ENCODE measurements at places on chromosomes 16 and 17.

DNA sequence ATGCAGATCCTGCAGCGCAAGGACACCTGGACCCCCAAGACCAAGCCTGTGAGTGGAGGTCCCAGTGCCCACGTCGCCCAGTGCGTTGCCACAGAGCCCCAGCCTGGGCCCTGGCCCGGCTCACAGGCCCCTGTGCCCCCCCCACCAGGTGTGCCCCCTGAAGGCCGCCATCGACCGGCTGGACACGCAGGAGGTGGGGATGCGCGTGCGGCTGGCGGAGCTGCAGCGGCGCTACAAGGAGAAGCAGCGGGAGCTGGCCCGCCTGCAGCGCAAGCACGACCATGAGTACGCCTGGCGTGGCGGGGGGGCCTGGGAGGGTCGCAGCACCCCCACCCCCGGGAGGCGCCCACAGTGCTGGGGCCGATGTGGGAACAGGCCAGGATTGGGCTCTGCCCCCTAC, 56.6 kb downstream of the BAHCC1 start:
- no peak for DNase-seq

- no peak for DNase-seq
Observed at GRCh38 chr16:81158964-81159363, 62.8 kb upstream of the GCSH start.

DNA sequence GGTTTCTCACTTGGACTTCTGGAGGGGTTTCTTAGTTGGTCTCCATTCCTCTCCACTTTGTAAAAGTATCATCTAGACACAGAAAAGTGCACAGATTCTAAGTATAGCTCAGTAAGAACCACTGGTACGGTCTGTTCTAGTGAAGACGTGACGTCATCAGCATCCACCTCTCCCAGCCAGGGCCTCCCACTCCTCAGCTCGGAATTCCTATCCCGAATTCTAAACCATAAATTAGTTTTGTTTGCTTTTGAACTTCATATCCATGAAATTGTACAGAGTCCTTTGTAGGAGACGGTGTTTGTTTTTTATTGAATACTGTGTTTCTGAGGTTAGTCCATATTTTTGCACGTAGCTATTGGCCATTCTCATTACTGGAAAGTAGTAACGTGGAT, 25.5 kb downstream of the FOXK2 start:
- no peak for DNase-seq

DNA sequence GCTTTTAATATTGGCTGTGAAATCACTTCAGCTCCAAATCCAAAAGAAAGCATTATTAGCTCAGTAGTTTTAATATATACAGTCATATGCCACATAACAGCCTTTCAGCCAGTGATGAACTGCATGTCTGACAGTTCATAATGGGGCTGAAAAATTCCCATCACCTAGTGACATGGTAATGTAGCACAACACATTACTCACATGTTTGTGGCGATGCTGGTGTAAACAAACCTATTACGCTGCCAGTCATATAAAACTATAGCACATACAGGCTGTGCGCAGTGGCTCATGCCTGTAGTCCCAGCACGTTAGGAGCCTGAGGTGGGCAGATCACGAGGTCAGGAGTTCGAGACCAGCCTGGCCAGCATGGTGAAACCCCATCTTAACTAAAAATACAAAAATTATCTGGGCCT, 92.2 kb downstream of the TUBD1 start:
- DNase-seq: no peak

DNA sequence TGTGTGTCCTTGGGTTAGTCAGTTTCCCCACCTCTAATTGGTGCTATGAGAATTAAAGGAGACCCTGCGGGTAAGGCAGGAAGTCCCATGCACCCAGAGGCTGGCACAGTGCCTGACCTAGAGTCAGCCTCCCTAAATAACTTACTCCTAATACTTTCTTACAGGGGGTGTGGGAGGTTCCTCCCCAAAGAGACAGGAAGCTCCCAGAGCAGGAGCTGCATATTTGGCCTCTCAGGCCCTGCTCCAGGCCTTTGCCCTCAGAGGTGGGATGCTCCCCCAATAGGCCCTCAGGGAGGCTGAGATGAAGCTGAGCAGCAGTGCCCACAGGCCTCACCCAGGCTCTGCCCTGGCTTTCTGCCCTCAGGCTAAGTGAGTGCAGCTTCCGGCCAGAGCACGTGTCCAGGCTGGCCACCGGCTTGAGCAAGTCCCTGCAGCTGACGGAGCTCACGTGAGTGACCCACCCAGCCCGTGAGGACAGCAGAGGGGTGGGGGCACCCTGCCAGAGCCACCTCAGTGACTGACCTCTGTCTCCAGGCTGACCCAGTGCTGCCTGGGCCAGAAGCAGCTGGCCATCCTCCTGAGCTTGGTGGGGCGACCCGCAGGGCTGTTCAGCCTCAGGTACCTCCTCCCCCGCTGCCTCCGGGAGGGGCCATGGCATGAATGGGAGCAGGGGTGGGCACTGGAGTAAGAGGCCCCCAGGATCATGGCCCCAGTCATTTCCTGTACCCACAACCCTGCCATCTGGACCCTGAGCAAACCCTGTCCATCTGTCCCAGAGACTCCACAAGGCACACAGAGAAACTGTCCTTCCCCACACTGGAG, 31.1 kb upstream of the CPNE2 start:
- DNase-seq: no peak

DNA sequence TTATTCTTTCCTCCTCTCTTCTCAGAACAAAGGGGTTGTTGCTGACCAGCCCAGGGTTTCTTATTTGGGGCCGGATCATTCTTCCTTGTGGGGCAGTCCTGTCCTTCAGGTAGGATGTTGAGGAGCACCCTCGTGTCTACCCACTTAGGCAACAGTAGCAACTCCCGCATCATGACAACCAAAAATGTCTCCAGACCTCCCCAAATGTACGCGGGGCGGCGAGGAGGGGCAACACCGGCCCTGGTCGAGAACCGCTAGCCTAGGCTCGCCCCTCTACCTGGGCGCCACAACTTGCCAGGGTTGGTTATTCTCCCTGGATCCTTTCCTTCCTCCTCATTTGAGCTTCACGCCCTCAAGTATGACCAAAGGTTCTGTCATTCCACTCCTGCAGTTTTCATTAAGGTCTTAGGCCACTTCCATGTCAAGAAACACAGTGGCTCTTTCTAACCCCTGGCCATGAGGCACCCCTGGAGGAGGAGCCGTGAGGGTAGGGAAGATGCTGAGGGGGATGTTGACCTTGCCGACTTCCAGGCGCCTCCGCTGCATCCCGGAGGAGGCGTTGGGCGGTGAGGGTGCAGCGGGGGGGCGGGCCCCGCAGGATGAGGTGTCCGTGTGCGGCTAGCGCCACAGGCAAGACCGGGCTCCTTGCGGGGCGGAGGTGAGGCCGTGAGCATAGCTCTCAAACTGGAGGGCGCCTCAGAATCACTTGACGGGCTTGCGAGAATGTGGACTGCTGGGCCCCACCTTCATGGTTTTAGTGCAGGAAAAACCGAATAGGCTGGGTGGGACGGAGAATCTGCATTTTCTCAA, 712 bp upstream of the SPECC1 start:
- DNase-seq: no peak

GRCh38 chr17:29078183-29079045, 35.5 kb downstream of the PIPOX start:
- DNase-seq: no peak

GRCh38 chr17:73293480-73293911, 18.3 kb downstream of the CDC42EP4 start:
- no peak for DNase-seq

GRCh38 chr16:17552351-17552750, 81.6 kb upstream of the XYLT1 start:
- no peak for DNase-seq

- DNase-seq: no peak
Observed at GRCh38 chr17:79835953-79836509, 3.2 kb downstream of the CBX4 start.

DNA sequence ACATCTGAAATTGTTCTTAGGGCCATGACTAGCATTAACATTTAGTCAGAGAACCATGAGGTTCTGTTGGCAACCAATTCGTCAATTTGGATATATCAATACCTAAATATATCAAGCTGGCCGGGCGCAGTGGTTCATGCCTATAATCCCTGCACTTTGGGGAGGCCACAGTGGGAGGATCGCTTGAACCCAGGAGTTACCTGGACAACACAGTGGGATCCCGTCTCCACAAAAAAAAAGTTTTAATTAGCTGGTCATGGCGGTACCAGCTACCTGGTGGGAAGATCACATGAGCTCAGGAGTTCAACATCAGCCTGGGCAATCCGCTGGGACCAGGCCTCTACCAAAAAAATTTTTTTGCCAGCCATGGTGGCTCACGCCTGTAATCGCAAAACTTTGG, 8.4 kb downstream of the YWHAE start:
- DNase-seq: no peak

DNA sequence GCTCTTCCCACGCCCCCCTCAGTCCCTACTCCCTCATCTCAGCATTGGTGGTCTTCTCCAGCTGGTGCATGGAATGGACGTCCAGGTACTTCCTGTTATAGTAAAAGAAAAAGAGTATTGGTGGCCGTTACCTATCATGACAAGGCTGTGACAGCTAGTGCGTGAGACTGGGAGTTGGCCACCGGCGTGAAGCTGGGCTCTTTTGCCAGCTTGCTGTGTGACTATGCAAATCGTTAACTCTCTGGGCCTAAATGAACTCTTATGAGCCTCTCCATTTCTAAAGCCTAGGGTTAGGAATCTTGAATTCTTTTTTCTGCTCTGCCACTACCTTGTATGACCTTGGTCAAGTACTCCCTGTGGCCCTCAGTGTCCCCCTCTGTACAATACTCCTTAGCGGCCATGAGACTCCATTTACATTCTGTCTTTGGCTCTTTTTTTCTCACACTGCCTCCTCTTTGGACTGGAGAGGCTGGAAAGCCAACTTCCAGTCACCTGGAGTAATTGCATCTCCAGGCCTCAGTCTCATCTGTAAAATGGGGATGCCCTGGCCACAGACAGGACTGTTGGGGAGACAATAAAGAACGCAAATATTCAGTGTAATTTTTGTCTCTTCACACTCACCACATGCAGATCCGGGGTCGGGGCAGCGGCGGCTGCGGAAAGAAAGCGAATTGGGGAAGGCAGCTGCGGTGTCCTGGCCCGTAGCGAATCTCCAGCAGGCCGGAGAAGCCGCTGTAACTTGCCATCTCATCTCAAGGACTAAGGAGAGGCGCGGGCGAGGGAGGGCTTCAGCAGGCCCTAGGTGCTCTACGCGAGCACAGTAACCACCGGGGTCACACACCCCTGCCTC, 1.1 kb downstream of the CFAP119 start:
- DNase-seq: no peak

DNA sequence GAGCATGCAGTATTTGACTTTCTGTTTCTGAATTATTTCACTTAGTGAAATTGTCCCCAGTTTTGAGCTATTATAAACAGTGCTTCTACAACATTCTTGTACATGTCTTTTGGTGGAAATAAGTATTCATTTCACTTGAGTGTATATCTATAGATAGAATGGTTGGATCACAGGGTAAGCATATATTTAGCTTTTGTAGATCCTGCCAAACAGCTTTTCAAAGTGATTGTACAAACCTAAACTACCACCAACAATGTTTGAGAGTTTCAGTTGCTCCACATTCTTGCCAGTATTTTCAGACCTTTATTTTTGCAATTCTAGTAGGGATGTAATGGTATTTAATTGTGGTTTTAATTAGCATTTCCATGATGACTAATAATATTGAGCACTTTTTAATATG, 91.6 kb downstream of the CCT6B start:
- DNase-seq: no peak

DNA sequence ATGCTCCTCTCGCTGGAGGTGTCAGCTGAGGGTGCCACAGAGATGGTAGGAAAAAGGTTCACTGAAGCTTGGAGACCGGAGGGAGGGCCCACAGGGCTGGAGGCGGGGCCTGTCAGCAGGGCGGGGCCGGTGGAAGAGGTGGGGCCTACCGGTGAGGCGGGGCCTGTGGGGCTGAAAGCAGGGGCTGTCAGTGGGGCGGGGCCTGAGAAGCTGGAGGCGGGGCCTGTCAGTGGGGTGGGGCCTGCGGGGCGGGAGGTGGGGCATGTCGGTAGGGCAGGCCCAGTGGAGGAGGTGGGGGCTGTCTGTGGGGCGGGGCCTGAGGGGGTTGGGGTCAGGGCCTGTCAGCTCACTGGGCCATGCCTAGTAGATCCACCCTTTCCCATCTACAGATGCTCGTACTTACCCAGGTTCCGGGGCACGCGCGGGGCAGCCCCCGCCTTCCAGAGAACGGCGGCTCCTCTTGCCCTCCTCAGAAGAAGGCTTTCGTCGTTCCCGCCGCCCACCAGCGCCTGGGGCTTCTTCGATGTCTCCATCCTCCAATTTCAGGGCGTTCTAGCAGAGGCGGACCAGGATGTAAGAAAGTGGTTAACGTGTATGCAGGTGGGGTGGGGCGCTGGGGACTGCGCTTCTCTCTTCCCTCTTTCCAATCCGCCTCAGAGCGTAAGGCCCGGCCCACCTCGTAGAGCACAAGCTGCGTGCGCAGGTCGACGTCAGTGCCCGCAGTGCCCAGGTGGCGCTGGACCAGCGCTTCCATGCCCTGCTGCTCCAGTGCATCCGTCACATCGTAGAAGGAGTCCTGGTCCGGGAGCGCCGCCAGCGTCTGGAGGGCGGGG, 9.8 kb downstream of the TMEM208 start:
- DNase-seq: no peak

- DNase-seq: no peak
Observed at GRCh38 chr16:23293016-23293415, 9.1 kb upstream of the SCNN1B start.

DNA sequence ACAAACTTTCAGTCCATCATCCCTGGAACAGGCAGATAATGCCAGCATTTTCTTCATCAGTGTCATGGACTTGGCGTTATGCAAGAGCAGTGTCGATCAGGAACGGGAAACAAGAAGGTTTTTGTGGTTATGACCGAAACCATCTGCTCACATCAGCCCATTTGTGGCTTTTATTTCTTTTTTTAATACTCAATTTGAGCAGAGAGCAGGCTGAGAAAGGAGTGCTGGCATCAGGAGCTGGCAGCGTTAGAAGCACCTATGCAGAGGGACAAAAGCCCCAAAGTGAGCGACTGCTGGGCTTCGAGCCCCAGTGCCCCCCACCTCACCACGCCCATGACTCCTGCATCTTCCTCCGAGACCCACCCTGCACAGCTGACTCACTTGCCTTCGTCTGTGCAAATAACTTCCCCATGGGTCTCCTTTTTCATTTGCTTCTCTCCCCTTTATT, 16.2 kb upstream of the CD300E start:
- no peak for DNase-seq

- no peak for DNase-seq
Observed at GRCh38 chr16:54462771-54463170, 176.2 kb upstream of the IRX3 start.

GRCh38 chr17:55062921-55063320, 94.4 kb downstream of the STXBP4 start:
- DNase-seq: no peak

Data from DMS79 (cell line).